ENCODE measurements at places on chromosomes 1 and 21.
A peak's percentile ranks its signal among the peaks of the same experiment; 100 is the strongest.

- DNase-seq, result no peak
These were observed 404 bp downstream of the LRRC8C start for GRCh38 chr1:89633248-89633799.

GRCh38 chr1:30321246-30321910 lies 402.0 kb downstream of the MATN1 start:
- DNase-seq, result no peak

DNA sequence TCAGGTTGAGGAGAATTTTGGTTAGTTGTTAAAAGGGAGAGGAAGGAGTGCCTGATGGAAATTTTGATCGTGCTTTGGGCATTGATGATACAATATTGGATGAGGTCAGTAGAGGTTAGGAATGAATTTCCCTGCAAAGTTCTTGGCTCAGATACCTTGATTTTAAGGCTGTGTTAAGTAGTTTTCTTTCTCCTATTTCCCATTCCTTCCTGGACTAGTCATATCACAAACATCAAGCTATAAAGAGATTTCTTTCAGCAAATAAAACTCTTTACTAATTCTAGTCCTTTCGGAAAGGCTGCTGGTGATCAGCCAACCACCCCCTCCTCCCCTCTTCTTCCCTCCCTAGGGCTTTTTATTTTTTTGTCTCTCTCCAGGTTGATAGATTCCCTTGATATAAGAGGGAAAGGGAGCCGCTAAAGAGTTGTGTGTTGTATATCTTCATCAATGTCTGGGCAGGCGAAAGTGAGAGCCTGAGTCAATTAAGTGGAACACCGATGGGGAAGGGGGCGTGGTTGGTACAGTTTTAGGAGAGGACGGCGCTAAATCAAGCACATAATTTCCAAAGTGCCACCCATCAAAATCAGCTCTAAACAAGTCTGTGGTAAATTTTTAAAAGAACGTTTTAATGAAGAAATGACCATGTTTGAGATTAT lies 100.1 kb upstream of the PLXNA2 start:
- no peak for DNase-seq

GRCh38 chr1:210584439-210585113 lies 255.9 kb downstream of the HHAT start:
- peak; percentile 88 for DNase-seq

GRCh38 chr1:94549706-94550105 lies 8.1 kb upstream of the F3 start:
- no peak for DNase-seq

- no peak for DNase-seq
These were observed 311.9 kb upstream of the PTBP2 start for GRCh38 chr1:96409689-96410088.

DNA sequence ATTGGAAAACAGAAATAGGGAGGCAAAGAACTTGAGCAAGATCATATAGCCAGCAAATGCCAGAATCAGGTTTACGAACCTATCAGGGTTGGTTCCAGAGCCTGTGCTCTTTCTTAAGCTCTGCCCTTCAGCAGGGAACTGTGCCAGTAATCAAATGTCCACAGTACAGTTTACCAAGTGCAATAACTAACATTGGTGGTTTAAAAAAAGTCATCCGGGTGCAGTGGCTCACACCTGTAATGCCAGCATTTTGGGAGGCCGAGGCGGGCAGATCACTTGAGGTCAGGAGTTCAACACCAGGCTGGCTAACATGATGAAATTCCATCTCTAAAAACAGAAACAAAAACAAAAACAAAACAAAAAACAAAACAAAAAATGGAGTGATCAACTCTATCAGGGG lies 182.7 kb downstream of the LMX1A start:
- DNase-seq, result no peak

DNA sequence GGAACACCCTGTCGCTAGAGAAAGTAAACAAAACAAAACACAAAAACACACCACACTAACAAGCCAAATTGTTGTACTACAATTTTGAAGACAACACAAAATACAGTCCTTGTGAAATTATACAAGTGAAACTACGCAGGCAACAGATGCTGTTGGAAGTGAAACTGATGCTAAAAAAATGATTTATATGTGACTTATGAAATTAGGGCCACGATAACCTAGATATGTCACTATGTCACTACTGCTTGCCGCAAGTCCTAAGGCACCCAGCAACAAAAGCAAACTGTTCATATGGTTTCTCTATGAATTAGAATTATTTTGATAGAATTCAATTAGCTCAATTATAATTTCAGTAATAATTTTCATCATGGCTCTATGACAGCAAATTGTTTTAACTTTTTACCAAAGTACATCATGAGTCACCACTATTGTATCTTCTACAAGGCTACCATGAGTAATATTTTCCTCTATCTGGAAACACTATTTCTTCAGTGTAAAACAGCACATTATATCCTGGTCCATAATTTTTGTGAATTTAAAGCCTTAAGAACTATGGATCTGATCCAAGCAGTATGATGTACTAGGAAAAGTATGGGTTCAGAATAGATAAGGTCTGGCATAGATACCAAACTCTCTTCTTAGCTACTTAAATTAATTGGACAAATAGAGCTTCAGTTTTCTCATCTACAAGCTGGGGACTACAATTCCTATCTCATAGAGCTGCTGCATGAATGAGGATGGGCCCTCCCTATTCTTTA lies 216.3 kb downstream of the COL11A1 start:
- no peak for DNase-seq

DNA sequence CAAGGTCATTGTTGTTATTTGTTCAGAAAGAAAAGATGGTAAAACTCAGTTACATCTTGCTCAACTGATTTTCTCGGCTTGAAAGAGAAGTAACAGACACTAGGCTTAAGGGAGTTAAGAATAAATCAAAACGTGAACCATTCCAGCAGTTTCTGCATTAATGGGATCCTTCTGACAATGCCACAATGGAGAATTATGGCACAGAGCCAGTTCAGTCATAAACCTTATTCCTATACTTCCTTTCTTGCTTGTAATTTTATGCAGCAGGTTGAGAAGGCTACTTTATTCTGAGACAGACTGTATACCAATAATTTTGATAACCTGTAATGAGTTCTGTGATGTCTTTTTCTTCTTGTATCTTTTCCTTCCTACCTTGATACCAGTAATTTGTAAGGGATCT lies 167.0 kb downstream of the C1orf21 start:
- DNase-seq, result no peak

GRCh38 chr1:6464514-6464836 lies 1.5 kb downstream of the TNFRSF25 start:
- no peak for DNase-seq

GRCh38 chr1:247435759-247436147 lies 19.8 kb downstream of the NLRP3 start:
- no peak for DNase-seq

DNA sequence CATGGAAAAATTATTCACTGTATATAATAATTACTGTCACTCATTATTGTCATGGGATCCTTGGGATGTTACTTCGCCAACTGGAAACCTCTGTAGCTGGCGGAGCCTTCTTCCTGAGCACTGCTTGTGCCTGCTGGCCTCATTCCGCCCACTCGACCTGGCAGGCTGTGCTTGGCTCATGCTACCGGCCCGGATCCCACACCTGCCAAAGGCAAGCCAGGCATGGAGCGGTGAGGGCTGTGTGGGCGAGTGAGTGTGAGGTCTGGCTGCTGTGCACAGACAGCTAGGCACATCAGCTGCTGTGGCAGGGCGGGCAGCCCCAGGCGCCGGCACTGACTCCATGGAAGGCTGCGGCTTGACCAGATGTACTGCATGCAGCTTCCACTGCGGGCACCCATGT lies 78.4 kb downstream of the DISP1 start:
- DNase-seq, result no peak

- DNase-seq, result no peak
These were observed 114.8 kb upstream of the DPYD start for GRCh38 chr1:98035602-98036002.

DNA sequence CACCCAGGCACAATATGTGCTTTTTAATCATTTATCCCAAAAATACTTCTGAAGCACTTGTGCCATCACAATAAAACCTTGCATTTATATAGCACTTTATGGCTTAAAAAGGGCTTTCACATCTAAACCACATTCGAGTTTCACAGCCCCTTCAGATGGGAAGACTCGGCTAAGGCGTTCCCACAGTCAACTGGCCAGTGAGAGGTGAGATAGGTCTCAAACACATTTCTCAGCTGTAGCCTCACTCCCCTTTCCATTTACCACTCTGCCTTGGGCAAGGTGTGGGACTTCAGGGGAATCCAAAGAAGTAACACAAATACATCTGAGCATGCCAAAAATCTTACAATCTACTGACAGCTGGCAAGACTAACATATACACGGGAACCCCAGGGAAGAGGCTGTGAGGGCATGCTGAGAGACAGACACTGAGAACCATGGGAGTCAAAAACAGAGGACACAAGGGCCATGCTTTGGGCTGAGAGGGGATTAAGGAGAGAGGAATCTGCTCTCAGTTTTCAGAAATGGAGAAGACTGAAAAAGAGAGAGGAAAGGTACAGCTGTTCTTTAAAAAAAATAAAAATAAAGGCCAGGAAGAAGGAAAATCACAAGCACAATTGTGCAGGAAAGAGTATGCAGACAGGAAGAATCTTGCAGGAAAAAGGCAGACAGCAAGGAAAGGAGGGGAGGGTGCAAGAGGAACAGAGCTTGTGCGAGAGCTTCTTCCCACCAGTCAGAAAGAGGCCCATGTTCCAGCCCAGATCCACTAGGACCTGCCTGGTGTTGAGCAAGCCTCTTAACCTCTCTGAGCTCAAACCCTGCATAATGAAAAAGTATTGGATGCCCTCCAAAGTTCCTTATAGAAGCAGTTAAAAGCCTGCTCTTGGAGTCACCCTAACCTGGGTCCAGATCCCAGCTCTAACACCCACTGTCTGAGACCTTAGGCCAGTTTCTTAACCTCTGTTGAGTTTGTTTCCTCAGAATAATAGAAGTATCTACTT lies 73.5 kb downstream of the JAK1 start:
- DNase-seq, result no peak

DNA sequence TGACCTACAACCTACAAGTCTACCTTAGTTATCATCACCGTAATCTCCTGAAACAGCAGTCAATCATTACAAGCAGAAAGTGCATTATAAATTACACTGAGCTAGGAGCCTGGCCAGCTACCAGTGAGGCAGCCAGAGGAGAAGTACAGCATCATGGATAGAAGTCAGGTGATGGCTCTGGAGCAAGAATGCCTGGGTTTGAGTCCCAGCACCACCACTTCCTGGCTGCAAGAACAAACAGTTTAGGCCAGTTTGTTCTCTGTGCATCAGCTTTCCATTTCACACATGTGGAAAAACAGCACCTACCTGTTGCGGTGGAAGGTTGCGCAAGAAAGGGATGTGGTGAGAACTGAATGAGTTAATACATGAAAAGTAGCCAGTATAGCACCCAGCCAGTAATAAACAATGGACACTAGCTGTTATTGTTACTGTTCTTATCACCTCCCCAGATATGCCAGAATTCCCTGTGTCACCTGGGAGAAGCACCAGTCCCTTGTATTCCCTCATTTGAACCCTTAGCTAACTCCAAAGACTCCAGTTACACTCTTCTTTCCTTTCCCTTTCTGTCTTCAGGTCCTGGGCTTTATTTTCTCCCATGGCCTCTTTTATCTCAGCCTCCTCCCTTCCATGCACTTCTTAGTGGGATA lies 9.0 kb downstream of the CREG1 start:
- DNase-seq, result no peak

DNA sequence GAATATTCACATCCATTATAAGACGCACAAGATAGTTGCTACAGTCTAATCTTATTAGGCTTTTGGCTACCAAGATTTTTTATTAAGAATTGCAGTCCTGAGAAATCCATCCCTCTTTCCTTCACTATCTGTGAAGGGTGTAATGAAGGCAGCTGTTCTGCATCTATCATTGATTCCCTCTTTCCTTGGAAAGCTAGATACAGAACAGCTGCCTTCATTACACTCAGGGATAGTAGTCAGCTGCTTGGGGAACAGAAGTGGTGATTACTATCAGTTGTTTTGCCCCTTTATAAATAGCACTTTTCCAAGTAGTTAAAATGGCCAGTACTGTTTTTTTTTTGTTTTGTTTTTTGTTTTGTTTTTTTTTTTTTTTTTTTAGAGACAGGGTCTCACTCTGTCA lies 70.2 kb downstream of the IARS2 start:
- DNase-seq, result no peak

- DNase-seq, result no peak
These were observed 954 bp downstream of the RSBN1 start for GRCh38 chr1:113811156-113811887.

- DNase-seq, result no peak
These were observed 81.5 kb upstream of the LRIF1 start for GRCh38 chr1:111045033-111045722.

DNA sequence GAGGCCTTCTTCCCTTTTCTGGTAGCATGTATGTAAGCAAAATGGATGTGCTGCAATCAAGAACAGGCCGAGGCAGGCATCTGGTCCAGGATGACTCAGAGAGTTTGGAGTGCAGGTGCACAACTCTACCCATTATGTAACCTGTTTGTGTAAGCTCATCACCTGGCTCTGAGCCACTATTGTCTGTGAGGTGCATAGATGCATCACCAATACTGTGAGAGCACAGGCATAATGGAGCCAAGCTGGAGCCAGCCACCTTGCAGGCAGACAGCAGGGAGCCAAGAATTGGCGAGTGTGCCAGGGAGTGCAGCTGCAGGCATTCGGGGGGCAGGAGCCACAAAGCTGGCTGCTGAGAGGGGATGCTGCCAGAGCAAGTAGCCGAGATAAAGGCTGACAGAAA lies 549.9 kb upstream of the RGS18 start:
- DNase-seq, result no peak

- no peak for DNase-seq
These were observed 9.2 kb downstream of the IKBKE start for GRCh38 chr1:206479183-206480125.

DNA sequence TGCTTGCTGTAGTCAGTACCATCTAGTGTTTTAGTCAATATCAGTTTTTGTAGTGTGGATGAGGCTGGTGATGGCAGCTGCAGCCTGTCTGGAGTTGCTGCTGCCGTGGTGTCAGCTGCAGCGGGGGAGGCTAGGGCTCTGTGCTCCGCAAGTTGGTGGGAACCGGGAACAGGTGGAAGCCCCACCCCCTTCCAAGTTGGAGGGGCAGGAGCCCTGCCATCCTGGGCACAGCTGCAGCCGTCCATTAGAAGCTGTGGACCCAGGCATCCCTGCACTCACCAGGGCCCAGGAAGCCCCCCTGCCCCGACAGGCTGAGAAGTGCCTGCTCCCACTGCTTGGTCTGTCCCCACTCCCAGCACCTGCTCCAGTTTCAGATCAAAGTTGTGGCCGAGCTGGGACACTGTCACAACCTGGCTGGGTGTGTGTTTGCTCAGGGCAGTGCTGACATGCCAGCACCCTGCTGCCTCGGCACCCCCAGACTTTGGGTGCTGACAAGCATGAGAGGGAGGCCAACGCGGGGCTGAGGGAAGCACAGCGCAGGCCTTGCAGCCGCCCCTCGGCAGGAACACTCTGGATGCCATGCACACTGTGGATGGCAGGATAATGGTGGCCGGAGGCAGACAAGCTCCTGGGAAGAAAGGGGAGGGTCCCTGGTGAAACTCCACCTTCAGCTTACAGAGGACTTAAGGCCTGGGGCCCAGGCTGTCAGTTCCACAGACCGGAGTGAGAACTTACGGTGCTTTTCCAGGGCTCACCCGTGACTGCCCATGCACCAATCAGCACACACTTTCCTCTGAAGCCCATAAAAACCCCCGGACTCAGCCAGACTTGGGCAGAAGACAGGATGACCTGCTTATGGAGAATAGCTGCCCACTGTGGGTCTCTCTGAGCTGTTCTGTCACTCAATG lies 86.9 kb downstream of the ADARB1 start:
- no peak for DNase-seq
